T-helper 9 cell (primary cell): ENCODE measurements at places on chromosomes 11 and 22.

GRCh38 chr22:35868938-35869337 lies 151.3 kb downstream of the APOL5 start:
- DNase-seq: no peak

- no peak for DNase-seq
Observed at GRCh38 chr22:49017482-49018329, 810.0 kb downstream of the BRD1 start.

DNA sequence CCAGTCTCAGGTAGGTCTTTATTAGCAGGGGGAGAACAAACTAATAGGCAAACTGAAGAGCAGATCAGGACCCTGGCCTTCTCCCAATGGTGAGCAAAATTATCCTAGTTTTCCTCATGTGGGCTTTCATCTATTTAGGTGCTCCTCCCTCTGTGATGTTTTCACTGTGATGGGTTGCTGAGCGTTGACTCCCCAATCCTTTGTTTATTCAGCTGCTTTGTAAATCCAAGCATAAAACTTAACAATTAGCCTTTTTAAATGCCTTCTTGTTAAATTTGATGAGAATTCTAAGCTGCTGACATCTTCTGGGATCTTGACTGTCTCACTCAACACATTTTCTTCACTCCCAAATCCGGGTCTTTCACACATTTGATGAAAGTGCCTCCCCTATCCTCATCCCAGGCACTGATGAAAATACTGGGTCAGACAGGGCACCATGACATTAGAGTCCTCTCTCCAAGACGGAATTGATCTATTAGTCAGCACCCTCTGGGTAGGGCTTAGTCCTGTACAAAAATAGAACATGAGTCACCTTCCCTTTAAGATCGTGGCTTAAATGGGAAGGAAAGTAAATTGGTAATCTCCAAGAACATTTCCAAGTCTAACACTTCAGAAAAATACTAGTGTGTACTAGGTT lies 199.3 kb upstream of the ISX start:
- DNase-seq: no peak

DNA sequence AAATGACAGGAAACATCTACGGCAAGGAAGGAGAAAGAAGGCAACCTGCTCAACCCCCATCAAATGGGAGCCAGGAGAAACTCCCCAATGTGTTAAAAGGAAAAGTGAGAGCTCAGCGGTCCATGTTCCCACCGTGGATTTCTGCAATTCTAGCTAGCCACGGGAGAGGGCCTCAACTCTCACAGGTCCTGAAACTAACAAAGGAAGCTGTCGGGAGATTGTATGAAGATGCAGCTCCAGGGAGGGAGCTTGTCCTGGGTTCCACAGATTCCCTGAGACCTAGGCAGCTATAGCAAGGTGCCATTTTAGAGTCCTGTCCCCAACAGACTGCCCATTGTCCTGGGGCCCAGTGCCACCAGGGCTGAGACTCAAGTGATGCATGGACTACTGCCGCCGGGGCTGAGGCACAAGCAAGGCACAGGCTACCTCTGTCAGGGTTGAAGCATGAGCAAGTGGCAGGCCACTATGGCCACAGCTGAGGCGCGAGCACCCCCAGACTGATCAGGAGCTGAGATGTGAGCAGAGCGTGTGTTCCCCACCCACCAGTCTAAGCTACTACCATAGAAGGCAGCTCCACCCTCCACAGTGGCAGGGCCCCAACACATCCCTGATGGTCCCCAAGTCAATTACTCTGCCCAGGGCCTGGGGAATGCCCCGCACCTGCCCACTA lies 31.3 kb downstream of the RSF1 start:
- no peak for DNase-seq

DNA sequence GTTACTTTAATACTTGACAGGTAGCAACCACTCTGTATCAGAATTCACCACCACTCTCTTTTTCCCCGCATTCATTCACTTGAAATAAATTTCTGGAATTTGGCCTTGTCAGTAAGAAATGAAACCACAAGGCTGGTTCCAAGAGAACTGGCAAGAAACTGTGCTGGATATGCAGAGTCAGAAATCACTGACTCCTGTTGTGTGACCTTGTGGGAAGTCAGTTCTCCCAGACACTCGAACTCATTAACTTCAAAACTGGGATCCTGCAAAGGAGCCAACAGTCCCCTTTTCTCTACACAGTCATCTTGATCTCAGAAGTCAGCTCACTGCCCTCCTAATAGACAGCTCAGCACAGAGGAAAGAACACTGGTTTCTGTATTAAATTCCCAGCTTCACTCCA lies 142.7 kb downstream of the LRRC4C start:
- DNase-seq: no peak
